Stimulated activated CD4-positive, alpha-beta T cell treated with anti-CD3 and anti-CD28 coated beads, Interleukin-1b, Interleukin-23, amount 100 ng/mL, for 4 hours (primary cell): ENCODE measurements at places on chromosomes 5 and 9.

DNA sequence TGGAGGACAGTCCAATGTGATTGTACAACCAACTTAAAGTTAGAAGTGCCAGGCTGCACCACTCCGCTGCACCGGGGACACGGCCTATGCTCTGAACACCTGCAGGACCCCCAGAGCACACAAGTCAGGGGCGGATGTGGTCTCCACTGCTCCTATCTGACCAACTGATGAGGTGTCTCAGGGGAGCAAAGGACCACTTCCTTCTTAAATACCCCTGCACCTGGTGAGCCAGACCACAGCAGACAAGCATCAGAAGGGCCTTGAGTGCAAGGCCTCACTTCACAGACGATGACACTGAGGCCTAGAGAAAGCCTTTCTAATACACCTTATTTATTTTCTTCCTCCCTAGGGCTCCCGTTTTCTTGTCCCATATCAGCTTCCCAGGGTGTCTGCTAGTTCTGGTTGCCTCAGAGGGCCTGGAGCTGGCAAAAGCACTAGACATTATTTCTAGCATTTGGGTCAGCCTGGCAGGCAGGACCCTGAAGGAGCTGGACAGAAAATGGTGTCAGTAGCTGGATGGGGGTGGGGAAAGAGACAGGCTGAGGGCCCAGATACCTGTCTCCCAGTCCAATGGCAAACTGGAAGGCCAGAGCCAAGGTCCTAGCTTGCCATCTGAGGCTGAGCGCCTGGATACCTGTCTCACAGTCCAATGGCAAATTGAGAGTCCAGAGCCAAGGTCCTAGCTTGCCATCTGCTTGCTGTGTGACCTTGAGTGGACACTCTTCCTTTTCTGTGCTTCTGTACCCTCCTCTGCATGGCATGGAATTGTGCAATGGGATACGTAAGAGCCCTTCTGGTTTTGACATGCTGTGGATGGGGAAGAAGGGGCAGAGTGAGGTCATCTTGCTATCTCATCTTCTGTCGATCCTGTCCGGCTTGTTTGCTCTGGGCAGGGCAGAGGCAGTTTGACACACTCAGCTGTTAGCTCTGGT lies 9.0 kb downstream of the CCDC69 start:
- no peak for DNase-seq

- peak; percentile 62 for DNase-seq
Observed at GRCh38 chr9:34500623-34501267, 22.0 kb downstream of the ENHO start.

DNA sequence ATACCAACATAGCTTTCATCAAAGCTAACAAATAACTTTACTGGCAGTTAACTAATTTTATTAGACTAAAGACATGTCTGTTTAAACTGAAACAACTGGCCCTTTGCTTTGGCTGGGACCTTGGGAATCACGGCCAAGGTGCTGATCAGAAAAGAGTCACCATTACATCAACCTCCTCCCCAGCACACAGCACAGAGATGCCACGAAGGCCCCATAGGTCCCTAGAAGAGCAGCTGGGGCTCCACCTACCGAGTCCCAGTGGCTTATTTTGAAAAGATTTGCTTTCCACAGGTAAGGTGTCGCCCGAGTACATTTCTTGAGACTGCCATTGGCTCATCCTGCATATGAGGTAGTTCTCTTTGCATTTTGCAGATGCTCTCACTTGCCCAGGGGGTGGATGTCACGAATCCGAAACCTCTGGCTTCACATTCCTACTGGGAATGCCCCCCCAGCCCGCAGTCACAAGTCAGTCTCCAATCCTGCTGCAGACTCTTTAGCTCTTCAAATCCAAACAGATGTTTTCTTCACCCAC lies 18.8 kb upstream of the HSD17B3 start:
- no peak for DNase-seq

GRCh38 chr5:88399561-88399960 lies 130.9 kb upstream of the TMEM161B start:
- no peak for DNase-seq

- peak; percentile 17 for DNase-seq
Observed at GRCh38 chr5:180494510-180495181, 467 bp downstream of the CNOT6 start.

- no peak for DNase-seq
Observed at GRCh38 chr5:181241393-181241975, 2.2 kb downstream of the RACK1 start.

- DNase-seq = no peak
Observed at GRCh38 chr5:36772276-36773140, 104.1 kb upstream of the NIPBL start.

DNA sequence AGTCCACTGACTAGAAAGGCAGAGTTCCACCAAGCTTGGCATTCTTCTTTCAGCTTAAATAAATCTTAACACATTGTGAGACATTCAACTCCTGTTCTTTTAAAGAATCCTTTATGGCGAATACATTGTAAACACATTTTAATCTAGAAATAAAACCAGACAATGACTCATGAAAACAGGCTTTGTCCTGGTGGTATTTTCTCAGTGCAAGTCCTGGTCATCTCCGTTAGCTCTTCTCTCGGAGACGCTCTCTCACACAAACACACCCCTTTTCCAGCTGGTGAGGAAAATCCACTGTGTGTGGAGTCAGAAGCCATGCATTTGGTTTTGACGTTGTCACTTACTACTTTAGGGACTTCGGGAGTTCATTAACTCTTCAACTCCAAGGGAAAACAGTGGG lies 140.4 kb downstream of the AUH start:
- no peak for DNase-seq

GRCh38 chr5:77426670-77427069 lies 65.4 kb downstream of the WDR41 start:
- no peak for DNase-seq

- DNase-seq = no peak
Observed at GRCh38 chr9:99736291-99736690, 85.4 kb upstream of the NR4A3 start.

DNA sequence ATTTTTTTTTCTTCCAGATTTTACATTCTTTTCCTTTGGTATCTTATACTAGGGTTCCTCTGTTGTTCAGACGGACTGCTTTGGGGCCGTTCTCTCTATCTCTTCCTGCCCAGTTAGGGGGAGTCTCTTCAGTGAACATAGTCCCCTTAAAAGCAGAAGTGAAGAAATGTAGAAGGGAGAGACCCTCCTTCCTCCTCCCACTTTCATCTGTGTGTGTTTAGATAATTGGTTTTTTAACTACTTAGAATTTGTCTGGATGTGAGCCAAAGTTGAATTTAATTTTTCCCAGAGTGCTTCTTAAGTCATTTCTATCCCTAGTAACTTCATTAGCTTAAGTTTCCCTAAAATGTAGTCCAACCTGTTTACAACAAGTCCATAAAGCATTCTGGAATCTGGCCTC lies 167.5 kb downstream of the HACD4 start:
- no peak for DNase-seq

- DNase-seq = no peak
Observed at GRCh38 chr5:174356536-174356935, 311.0 kb downstream of the NSG2 start.

DNA sequence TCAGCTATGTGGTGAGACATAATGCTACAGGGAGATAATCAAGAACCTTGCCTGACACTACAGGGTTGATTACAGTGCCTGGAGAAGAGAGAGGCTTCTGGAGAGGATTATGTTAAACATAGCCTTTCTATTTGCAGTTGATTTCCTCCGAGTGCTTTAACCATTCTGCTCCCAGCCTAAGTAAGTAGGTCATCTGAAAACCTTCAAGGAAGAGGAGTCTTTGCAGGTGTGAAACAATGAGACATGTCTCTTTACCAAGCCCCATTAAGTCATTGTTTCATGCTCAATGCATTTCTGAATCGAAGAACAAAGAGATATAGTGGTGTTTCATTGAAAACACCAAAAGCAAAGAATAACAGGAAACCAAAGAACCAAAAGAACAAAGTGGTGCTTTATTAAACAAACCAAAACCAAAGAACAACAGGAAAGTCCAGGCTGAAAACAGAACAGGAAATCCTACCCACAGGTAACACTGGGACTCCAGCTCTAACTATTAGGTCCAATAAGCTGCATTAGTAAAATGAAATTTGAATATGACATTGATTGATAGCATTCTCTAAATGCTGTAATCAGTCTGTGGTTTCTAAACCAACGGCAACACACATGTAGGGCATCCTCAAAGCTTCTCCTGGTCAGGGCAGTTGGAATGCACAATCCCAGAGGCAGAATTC lies 113.3 kb upstream of the SPATA31D4 start:
- no peak for DNase-seq

- DNase-seq = peak; percentile 65
Observed at GRCh38 chr9:93962561-93963440, 7.6 kb upstream of the BARX1 start.

GRCh38 chr5:163635631-163636030 lies 130.2 kb downstream of the MAT2B start:
- DNase-seq = no peak

GRCh38 chr5:72511366-72511765 lies 4.2 kb upstream of the ZNF366 start:
- DNase-seq = no peak

GRCh38 chr9:77997611-77998284 lies 33.9 kb downstream of the GNAQ start:
- no peak for DNase-seq

GRCh38 chr9:126504086-126504976 lies 109.4 kb upstream of the LMX1B start:
- DNase-seq = no peak

DNA sequence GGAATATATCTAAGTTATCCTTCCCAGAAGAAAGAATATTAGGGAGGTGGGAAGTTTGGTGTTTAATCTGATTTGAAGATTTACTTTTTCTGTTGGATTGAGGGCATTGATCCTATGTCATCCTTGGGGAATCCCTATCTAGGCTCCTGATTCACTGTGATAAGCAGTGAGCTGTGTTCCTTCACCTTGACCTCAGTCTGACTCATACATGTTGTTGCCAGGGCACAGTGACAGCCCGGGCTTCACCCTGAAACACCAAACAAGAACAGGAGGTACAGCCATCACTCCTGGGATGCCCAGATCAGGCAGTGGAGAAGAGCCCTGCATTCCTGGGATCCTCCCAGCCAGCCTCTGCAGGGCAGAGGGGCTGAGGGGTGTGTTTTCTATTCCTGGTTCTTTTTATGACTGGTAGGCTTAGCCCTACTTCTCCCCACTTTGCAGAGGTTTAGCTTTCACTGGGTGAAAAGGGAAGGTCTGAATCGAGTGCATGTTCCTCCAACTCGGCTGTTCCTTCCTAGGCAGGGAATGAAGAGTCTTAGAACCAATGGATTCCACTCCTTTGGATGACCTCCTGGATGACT lies 3.1 kb upstream of the FAM53C start:
- DNase-seq = no peak

DNA sequence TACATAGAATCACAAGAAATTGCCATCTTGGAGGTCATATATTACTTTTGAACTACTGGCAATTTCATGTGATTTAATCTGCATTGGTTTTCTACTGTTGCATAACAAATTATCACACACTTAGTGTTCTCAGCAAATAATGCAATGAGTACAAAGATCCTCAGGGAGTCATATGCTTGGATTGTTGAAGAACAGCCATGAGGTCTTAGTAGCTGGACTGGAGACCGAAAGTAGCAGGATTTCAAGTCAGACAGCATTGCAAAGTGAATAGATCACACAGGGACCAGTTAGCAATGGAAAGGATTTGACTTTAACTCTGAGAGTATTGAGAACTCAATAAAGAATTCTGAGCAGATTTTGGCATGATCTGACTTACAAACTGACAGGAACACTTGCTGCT lies 32.2 kb upstream of the FRMD3 start:
- no peak for DNase-seq

DNA sequence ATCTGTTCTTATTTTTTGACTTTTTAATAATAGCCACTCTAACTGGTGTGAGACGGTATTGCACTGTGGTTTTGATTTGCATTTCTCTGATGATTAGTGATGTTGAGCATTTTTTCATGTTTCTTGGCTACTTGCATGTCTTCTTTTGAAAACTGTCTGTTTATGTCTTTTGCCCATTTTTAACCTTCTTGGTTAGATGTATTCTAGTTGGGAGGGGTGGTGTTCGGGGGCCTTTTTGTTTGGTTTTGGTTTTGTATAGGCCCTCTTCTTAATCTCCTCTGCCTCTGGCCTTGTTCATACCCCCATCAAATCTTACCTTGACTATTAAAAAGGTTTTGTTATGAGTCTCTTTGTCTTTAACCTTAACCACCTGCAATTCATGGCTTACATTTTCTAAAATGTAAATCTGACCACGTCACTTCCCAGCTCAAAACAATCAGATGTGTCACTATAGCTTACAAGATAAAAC lies 107.8 kb upstream of the NR4A3 start:
- DNase-seq = no peak

GRCh38 chr9:34203992-34204635 lies 25.3 kb downstream of the UBAP1 start:
- no peak for DNase-seq

GRCh38 chr9:137045294-137046087 lies 486 bp downstream of the NPDC1 start:
- no peak for DNase-seq

DNA sequence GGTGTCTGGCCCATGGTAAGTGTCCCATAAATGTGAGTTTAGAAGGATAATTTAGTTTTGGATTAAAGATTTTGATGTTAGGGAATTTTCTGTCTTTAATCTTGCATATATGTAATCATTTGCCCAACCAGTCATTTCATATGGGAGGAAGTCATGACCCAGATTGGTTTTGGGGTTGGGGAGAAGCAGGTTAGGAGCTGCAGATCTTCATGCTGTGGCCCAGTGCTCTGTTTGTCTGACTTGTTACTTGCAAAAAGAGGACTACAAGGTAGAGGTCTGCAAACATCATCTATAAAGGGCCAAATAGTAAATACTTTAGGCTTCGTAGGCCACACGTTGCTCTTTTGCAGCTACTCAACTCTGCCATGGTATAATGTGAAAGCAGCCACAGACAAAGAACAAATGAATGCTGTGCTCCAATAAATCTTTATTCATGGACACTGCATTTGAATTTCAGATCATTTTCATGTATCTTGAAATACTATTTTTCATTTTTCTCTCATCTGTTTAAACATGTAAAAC lies 16.8 kb downstream of the OSTF1 start:
- DNase-seq = no peak

DNA sequence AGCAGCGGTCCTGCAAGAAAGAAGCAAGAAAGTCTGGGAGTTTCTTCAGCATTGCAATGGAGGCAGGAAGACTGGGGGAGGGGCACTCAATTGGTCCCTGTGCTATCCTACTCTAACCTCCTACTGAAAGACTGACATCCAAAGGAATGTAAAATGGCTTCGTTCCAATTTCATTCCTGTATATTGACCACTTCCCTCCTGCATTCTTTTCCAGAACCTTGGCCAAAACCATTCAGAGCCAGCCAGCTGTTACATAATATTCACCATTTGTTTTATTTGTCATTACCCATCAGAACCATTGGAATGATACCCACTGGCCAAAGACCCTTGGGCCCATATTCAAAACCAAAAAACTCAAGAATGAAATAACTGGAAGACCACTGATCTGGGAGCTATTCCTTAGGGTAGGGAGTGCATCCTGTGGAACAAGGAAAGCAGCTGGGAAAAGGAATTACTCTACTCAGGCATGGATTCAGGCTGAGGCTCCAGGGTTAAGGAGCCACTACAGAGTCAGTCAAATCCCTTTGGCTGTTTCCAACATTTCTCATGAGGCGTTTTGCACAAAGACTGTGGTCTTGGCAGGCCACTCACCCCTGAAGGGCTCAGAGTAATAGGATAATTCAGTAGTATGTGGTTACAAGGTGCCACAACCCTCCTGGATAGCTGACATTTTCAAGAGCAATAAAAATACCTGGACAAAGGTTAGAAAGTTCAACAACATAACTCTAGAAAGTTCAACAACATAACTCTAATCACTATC lies 148.7 kb upstream of the SLC1A3 start:
- DNase-seq = no peak

- DNase-seq = no peak
Observed at GRCh38 chr5:13866792-13867191, 77.7 kb downstream of the DNAH5 start.

GRCh38 chr5:58182287-58182841 lies 277.5 kb downstream of the PLK2 start:
- DNase-seq = no peak
